Endothelial cell of umbilical vein (primary cell): ENCODE measurements at places on chromosomes 13 and 19. TPM values are rescaled to one million over a fixed set of nuclear protein-coding genes. Genes with fewer than 3 reads are reported as not detected.

Gene ATP8A2
- 0.11 and 0.14 TPM in 2 replicates for polyA plus RNA-seq

Gene ZIC5
- polyA plus RNA-seq = not detected in 2 replicates

Gene ZNF793
- 0.37 and 0.40 TPM in 2 replicates for polyA plus RNA-seq

Gene CPAMD8
- 3.9 and 5.3 TPM in 2 replicates for polyA plus RNA-seq

Gene CA11
- 2.6 and 4.7 TPM in 2 replicates for polyA plus RNA-seq

Gene ZNF700
- polyA plus RNA-seq = 1.8 and 2.3 TPM in 2 replicates

Gene CYP2A7
- polyA plus RNA-seq = not detected in 2 replicates

Gene ZNF546
- 0.33 and 1.0 TPM in 2 replicates for polyA plus RNA-seq

Gene ZNF724
- 0.29 and 0.77 TPM in 2 replicates for polyA plus RNA-seq

Gene SIGLEC11
- not detected in 2 replicates for polyA plus RNA-seq

- no peaks in the 10 kb centered on the region for H3K4me1 ChIP-seq
- no peak overlapping the region for H3K4me3 ChIP-seq
- no peaks in the 10 kb centered on the region for H3K27me3 ChIP-seq
- H3K27ac ChIP-seq = no peak overlapping the region
- H3K36me3 ChIP-seq = no peaks in the 10 kb centered on the region
- no peak for DNase-seq
Measured at GRCh38 chr13:54775501-54776191, 1747.0 kb downstream of the OLFM4 start.

DNA sequence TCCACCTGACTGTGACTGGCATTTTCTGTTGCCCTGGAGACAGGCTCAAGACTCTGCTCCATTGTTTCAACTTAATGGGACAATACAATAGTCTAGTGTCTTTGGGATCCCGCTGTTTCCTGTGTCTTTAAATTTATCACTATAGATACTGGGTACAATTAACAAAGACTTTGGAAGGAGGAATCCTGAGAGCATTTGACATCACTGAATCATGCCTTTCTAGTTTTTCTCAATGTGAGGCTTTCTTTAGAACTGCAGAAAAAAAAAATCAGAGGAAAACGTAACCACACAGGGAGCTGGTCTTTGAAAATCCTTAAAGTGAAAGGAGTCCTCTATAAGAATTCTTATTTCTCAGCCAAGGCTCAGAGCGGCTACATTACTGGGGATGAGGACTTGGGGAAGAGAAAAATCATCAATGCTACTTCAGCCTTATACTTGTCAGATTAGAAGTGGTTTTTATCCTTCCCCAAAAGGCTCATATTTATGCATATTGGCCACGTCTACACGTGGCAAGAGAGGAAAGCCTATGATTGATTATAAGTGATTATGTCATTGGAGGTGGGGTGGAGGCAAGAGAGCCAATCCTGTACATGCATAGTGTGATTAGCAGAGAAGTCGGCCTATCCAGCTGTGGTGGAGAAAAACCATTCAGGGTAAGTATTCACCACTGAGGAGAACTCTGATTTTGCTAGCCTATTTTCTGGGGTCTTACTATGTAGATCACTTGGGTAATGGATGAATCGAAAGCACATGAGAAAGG lies 34.4 kb upstream of the UBL3 start:
- H3K36me3 ChIP-seq = no peaks in the 10 kb centered on the region
- DNase-seq = no peak
- peaks cover 8% of the 10 kb centered on the region for H3K27me3 ChIP-seq
- H3K4me1 ChIP-seq = no peaks in the 10 kb centered on the region
- no peak overlapping the region for H3K4me3 ChIP-seq

- no peaks in the 10 kb centered on the region for H3K36me3 ChIP-seq
- no peaks in the 10 kb centered on the region for H3K4me1 ChIP-seq
- no peaks in the 10 kb centered on the region for H3K27me3 ChIP-seq
- H3K27ac ChIP-seq = no peak overlapping the region
- no peak overlapping the region for H3K4me3 ChIP-seq
- no peak for DNase-seq
Measured at GRCh38 chr13:74550039-74550438, 415.8 kb upstream of the KLF12 start.

DNA sequence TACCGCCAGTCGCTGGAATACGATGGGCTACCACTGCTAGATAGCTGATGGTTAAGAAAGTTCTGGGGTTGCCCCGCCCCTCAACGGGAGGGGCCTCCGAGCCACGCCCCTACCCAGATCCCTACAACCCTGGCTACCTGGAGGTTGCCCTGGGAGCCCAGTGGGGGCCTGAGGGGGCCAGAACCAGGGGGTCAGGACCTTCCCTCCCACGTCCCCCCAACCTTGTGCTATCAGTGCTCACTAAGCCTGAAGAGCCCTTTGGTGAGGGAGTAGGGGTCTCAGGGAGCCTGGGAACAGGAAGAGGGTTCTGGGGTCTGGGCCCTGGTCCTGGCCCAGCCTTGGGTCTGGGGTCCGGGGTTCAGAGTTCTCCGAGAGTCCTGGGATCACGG lies 8.9 kb downstream of the OCEL1 start:
- peak overlapping the region; percentile 45 for H3K4me3 ChIP-seq
- DNase-seq = peak; percentile 43
- H3K27ac ChIP-seq = no peak overlapping the region
- peaks cover 11% of the 10 kb centered on the region for H3K36me3 ChIP-seq
- peaks cover 11% of the 10 kb centered on the region for H3K4me1 ChIP-seq
- H3K27me3 ChIP-seq = no peaks in the 10 kb centered on the region

DNA sequence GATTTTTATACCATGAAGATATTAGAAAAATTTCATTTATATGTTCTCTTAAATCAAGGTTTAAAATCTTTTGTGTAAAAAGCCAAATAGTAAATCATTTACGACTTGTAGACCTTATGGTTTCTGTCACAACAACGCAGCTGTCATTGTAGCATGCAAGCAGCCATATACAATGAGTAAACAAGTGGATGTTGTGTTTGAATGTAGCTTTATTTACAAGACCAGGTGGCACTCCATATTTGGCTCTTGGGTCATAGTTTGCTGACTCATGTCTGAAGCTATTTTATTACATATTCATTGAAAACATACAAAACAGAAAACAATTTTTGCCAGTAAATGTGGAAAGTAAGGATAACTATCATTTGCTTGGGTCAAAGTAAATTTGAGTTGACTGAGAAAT lies 930.8 kb downstream of the SLITRK5 start:
- no peak for DNase-seq
- no peak overlapping the region for H3K4me3 ChIP-seq
- no peaks in the 10 kb centered on the region for H3K36me3 ChIP-seq
- no peaks in the 10 kb centered on the region for H3K27me3 ChIP-seq
- no peak overlapping the region for H3K27ac ChIP-seq

DNA sequence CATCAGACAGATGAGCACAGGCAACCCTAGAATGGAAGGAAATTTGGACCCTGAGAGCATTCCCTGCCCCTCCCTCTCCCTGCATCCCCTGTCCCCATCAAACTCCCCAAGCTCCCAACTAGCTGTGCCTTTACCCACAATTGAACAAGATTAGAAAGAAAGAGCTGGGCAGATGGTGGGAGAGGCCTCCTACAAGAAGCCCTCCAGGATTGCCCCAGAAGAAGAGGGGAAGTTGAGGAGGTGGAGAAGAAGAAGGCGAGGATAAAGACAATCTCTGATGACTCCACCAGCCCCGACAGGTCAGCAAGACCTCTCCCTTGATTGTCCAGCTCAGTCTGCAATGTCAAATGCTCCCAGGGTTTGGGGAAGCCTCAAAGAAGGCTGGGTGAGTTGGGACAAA lies 11.9 kb downstream of the UNC13A start:
- H3K4me3 ChIP-seq = no peak overlapping the region
- DNase-seq = no peak
- H3K4me1 ChIP-seq = peaks cover 15% of the 10 kb centered on the region
- H3K36me3 ChIP-seq = no peaks in the 10 kb centered on the region
- peaks cover 4% of the 10 kb centered on the region for H3K27me3 ChIP-seq

- no peak overlapping the region for H3K27ac ChIP-seq
- no peak for DNase-seq
- H3K4me1 ChIP-seq = no peaks in the 10 kb centered on the region
- peaks cover 9% of the 10 kb centered on the region for H3K36me3 ChIP-seq
Measured at GRCh38 chr19:43563816-43564457, 11.4 kb downstream of the XRCC1 start.

- no peak overlapping the region for H3K27ac ChIP-seq
- H3K27me3 ChIP-seq = no peaks in the 10 kb centered on the region
- H3K36me3 ChIP-seq = no peaks in the 10 kb centered on the region
Measured at GRCh38 chr19:52176574-52176973, 5.2 kb upstream of the ZNF836 start.

DNA sequence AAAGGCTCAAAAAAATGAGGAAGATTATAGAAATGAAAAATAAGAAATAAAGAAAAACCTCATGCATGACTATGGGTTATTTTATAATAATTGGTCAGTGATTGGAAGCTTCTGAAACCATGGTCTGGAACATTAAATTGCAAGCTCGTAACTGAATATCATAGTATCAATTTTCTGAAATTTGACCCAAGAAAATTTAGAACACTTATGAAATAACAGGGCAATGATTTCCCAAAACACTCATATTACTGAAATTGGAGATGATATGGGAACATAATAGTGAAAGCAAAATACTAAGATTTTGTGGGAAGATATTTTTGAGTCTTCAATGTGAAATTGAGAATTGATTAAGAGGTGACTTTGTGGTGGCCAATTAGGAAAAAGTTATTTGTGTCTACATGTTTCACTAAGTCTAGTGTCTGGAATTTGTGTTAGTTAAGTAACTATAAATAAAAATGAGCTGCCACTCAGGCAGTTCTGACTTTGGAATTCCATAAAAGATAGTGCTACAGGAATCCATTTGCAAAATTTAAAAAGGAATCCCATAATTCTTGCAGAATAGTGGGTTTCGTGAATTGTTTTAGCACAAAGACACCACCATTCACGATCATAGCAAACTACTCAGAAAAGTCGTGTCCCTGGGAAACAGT lies 603.0 kb downstream of the LMO7 start:
- DNase-seq = no peak
- no peak overlapping the region for H3K4me3 ChIP-seq
- no peaks in the 10 kb centered on the region for H3K4me1 ChIP-seq
- H3K27ac ChIP-seq = no peak overlapping the region

GRCh38 chr19:371501-372168 lies 27.0 kb upstream of the MIER2 start:
- no peak overlapping the region for H3K27ac ChIP-seq
- no peaks in the 10 kb centered on the region for H3K27me3 ChIP-seq
- no peaks in the 10 kb centered on the region for H3K4me1 ChIP-seq
- no peak overlapping the region for H3K4me3 ChIP-seq

DNA sequence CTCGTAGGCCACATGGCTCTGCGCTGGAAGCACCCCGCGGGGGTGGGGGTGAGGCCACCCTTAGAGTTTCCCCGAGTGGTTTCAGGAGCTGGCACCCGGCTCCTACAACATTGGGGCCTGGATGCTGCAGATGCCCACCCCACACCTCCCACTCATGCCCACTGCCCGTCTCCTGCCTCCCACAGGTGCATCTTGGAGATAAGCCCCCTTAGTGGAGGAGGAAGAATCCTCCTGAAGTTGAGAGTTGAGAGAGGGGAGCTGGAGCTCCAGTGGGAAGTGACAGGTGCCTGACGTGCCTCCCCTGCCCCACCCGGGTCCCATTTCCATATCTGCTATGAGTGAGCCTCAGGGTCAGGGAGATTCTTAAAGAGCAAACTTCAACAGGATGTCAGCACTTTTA lies 341.3 kb downstream of the TEX29 start:
- no peak for DNase-seq
- H3K4me1 ChIP-seq = no peaks in the 10 kb centered on the region
- no peak overlapping the region for H3K4me3 ChIP-seq
- no peaks in the 10 kb centered on the region for H3K36me3 ChIP-seq
- H3K27ac ChIP-seq = no peak overlapping the region
- no peaks in the 10 kb centered on the region for H3K27me3 ChIP-seq

DNA sequence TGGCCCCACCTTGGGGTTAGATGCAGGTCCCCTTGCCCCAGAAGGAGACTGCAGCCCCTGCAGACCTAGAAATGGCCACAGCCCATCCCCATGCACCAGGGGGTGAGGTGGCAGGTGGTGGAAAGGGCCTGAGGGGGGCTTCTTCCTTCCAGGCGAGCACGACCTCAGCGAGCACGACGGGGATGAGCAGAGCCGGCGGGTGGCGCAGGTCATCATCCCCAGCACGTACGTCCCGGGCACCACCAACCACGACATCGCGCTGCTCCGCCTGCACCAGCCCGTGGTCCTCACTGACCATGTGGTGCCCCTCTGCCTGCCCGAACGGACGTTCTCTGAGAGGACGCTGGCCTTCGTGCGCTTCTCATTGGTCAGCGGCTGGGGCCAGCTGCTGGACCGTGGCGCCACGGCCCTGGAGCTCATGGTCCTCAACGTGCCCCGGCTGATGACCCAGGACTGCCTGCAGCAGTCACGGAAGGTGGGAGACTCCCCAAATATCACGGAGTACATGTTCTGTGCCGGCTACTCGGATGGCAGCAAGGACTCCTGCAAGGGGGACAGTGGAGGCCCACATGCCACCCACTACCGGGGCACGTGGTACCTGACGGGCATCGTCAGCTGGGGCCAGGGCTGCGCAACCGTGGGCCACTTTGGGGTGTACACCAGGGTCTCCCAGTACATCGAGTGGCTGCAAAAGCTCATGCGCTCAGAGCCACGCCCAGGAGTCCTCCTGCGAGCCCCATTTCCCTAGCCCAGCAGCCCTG lies 4.2 kb upstream of the F10 start:
- no peak overlapping the region for H3K4me3 ChIP-seq
- no peaks in the 10 kb centered on the region for H3K27me3 ChIP-seq
- H3K36me3 ChIP-seq = no peaks in the 10 kb centered on the region

- no peaks in the 10 kb centered on the region for H3K4me1 ChIP-seq
- no peak for DNase-seq
- H3K36me3 ChIP-seq = no peaks in the 10 kb centered on the region
- H3K27ac ChIP-seq = no peak overlapping the region
- H3K4me3 ChIP-seq = no peak overlapping the region
- H3K27me3 ChIP-seq = no peaks in the 10 kb centered on the region
Measured at GRCh38 chr13:74461011-74461410, 326.8 kb upstream of the KLF12 start.

GRCh38 chr13:113935001-113935844 lies 38.7 kb downstream of the C13orf46 start:
- no peak overlapping the region for H3K4me3 ChIP-seq
- H3K27ac ChIP-seq = no peak overlapping the region
- H3K4me1 ChIP-seq = no peaks in the 10 kb centered on the region
- H3K27me3 ChIP-seq = peaks cover 3% of the 10 kb centered on the region
- H3K36me3 ChIP-seq = no peaks in the 10 kb centered on the region
- DNase-seq = peak; percentile 50

GRCh38 chr13:27008733-27009132 lies 162.9 kb downstream of the USP12 start:
- no peak for DNase-seq
- no peak overlapping the region for H3K4me3 ChIP-seq
- H3K36me3 ChIP-seq = no peaks in the 10 kb centered on the region
- H3K4me1 ChIP-seq = no peaks in the 10 kb centered on the region
- H3K27ac ChIP-seq = no peak overlapping the region

GRCh38 chr19:46972311-46972710 lies 47.3 kb upstream of the NPAS1 start:
- peaks cover 31% of the 10 kb centered on the region for H3K4me1 ChIP-seq
- H3K36me3 ChIP-seq = no peaks in the 10 kb centered on the region
- no peaks in the 10 kb centered on the region for H3K27me3 ChIP-seq
- H3K27ac ChIP-seq = no peak overlapping the region
- no peak overlapping the region for H3K4me3 ChIP-seq

GRCh38 chr13:69324090-69324886 lies 783.3 kb upstream of the ATXN8OS start:
- H3K36me3 ChIP-seq = no peaks in the 10 kb centered on the region
- DNase-seq = no peak
- H3K27ac ChIP-seq = no peak overlapping the region
- no peaks in the 10 kb centered on the region for H3K27me3 ChIP-seq
